NCI-H2227 treated with DMSO at 0.1 percent for 48 hours (cell line): ENCODE measurements at places on chromosomes 2 and 18.
A peak's percentile ranks its signal among the peaks of the same experiment; 100 is the strongest.

- no peak for DNase-seq
Observed at GRCh38 chr18:51543658-51544155, 346.2 kb upstream of the MEX3C start.

- no peak for DNase-seq
Observed at GRCh38 chr2:102256276-102256675, 55.1 kb upstream of the IL1RL1 start.

DNA sequence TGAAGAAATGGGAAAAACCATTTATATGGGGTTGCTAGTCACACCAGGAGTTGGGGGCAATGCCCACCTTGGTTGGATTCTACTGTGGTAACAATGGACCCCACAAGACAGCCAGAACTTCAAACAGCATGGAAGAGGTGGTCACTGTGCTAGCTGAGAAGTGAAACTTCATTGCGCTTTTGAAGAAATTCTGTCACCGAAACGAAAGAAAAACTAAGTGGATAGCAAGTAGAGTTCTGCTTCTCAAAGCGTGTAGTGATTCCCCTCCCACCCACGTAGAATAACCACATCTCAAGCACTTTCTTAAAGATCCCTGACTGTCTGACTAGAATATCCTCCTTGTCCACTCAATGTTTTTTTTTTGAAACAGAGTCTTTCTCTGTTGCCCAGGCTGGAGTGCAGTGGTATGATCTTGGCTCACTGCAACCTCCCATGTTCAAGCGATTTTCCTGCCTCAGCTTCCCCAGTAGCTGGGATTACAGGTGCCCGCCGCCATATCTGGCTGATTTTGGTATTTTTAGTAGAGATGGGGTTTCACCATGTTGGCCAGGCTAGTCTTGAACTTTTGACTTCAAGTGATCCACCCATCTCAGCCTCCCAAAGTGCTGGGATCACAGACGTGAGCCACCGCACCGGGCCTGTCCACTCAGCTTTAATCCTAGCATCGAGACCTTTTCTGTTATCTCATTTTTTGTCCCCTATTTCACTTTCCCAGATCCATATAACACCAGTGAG lies 30.1 kb upstream of the CCL20 start:
- no peak for DNase-seq

GRCh38 chr2:191386938-191387536 lies 141.8 kb downstream of the MYO1B start:
- no peak for DNase-seq

DNA sequence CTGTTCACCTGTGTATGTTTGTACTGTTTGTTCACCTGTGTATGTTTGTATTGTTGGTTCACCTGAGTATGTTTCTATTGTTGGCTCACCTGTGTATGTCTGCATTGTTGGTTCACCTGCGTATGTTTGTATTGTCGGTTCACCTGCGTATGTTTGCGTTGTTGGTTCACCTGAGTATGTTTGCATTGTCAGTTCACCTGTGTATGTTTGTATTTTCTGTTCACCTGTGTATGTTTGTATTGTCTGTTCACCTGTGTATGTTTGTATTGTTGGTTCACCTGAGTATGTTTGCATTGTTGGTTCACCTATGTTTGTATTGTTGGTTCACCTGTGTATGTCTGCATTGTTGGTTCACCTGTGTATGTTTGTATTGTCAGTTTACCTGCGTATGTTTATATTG lies 14.6 kb downstream of the ADI1 start:
- no peak for DNase-seq

- DNase-seq: peak; percentile 16
Observed at GRCh38 chr2:149490296-149490695, 97.3 kb downstream of the MMADHC start.

DNA sequence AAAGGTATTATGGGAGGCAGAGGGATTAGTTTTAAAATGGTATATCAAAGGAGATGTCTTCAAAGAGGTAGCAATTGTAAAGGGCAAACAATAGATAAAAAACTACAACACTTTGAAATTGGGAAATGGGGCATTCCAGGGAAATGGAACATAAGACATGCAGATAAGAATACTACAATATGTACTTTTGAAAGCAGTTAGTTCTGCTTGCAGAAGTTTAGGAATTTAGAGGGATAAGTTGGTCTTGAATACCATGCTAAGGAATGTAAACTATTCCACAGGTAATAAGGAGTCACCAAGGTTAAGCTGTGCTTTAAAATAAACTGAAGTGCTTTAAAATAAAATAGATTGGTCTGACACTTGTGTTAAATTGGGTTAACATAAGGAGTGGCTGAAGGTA lies 571.7 kb upstream of the ACVR2A start:
- DNase-seq: no peak

- DNase-seq: no peak
Observed at GRCh38 chr2:99615247-99615771, 125.5 kb upstream of the REV1 start.

GRCh38 chr2:3505771-3506170 lies 13.6 kb downstream of the ADI1 start:
- no peak for DNase-seq

GRCh38 chr18:24015639-24016631 lies 1.4 kb downstream of the TTC39C start:
- DNase-seq: no peak

DNA sequence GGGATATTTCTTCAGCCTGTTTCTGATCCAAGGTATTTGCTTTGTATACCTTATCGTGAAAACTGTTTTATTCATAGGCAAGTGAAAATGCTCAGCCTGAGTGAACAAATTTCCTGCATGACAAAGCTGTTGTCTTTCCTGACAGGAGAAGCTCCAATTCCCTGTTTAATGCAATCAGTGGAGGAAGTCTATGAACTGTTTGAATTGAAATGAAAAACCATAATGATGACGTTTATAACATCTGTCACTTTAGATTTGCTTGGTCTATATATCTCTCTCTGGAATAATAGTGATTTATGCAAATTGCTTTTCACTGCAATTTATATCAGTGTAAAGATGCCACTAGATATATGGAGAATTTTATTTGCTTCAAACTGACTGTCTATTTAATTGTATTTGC lies 239.4 kb upstream of the HNMT start:
- DNase-seq: no peak

GRCh38 chr2:204585930-204586329 lies 40.7 kb downstream of the PARD3B start:
- DNase-seq: no peak

- no peak for DNase-seq
Observed at GRCh38 chr2:237696461-237696860, 69.1 kb downstream of the LRRFIP1 start.

GRCh38 chr2:99545066-99545465 lies 55.2 kb upstream of the REV1 start:
- DNase-seq: no peak

DNA sequence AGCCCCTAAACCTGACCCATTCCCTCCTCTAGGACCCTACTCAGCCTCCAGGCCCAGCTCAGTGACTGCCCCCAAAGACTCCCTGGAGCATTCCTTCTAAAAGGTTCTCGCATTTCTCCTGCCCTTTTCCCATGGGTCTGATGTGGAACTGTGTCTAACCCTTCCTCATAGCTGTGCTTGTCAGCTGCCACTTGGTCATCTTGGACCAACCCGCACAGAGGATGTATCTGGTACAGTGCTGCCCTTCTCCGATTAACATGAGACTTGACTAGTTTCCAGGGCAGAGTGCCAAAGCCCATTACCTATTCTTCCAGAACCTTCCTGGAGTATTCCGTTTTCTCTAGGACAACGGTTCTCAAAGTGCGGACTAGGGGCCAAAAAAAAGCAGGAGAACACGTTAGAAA lies 518 bp upstream of the NFU1 start:
- no peak for DNase-seq

DNA sequence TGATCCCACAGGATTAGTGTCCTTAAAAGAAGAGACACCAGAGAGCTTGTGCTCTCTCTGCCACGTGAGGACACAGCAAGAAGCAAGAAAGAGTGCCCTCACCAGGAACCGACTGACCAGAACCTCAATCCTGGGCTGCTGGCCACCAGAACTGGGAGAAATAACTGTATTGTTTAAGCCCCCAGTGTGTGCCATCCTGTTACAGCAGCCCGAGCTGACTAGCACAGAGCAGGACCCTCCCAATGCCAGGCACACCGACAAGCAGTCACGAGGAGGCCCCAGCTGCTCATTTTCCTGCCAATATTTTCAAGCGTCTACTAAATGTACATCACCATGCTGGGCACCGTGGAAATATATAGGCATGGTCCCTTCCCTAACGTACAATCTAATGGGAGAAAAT lies 17.1 kb downstream of the FAM178B start:
- no peak for DNase-seq
